ENCODE measurements at places on chromosomes 4 and X. TPM values are rescaled to one million over a fixed set of nuclear protein-coding genes. Genes with fewer than 3 reads are reported as not detected.

DNA sequence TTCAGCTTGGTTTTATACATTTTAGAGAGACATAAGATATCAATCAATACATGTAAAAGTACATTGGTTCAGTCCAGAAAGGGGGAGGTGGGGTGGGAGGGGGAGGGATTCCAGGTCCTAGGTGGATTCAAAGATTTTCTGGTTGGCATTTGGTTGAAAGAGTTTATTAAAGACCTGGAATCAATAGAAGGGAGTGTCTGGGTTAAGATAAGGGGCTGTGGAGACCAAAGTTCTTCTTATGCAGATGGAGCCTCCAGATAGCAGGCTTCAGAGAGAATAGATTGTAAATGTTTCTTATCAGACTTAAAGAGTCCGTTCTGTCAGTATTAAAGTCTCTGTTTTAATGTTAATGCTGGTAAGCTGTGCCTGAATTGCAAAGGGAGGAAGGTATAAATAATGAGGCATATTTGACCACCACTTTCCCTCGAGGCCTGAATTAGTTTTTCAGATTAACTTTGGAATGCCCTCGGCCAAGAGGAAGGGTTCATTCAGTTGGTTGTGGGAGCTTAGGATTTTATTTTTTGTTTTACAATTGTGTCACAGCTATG is 169.9 kb downstream of the AASDH start:
- no peak for DNase-seq

- DNase-seq, result peak; percentile 55
Measured at GRCh38 chr4:176641237-176641636, 151.5 kb downstream of the VEGFC start.

- DNase-seq, result no peak
Measured at GRCh38 chr4:116272336-116272735, 813.0 kb downstream of the TRAM1L1 start.

- no peak for DNase-seq
Measured at GRCh38 chr4:95158626-95159025, 390.1 kb downstream of the UNC5C start.

DNA sequence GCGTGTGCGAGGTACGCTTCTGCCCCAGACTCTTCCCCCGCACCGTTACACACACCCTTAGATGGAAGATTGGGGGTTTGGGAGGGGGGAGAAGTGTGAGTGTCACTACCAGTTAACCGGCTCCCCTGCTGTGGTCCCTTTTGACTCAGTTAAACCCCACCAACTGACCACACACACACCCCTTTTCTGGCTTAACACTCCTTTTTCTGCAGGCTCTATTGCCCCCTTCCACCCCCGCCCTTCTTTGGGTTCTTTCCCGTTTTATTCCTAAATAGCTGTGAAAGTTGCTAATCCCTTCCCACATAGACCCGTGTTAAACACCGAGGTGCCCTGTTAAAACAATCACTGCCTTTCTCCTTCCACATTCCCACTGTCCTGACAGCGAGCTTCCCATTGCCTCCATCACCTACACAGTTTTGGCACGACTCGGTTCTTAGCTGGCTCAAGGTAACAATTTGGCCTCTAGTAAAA is 3.7 kb upstream of the NR3C2 start:
- no peak for DNase-seq

DNA sequence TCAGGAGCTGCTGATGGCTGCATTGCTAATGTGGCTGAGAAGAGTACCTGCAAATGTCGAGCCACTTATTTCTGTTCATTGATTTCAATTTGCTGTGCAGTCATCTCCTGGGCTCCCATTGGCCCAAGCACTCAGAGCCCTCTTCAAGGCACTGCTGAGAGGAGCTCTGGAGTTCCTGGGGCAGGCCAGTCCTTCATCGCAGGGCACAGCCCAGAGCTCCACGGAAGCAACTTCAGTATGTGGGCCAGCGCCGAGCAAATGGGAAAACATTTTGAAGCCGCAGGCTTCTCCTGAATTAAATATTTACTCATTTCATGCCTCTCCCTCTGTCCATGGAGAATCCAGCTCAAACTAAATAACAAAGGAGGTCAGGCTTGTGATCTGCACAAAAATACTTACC is 383.3 kb downstream of the BCOR start:
- no peak for DNase-seq

- no peak for DNase-seq
Measured at GRCh38 chr4:108166038-108166437, 2.7 kb downstream of the LEF1 start.

GRCh38 chr4:48914311-48914710 is 7.7 kb upstream of the OCIAD2 start:
- DNase-seq, result no peak

DNA sequence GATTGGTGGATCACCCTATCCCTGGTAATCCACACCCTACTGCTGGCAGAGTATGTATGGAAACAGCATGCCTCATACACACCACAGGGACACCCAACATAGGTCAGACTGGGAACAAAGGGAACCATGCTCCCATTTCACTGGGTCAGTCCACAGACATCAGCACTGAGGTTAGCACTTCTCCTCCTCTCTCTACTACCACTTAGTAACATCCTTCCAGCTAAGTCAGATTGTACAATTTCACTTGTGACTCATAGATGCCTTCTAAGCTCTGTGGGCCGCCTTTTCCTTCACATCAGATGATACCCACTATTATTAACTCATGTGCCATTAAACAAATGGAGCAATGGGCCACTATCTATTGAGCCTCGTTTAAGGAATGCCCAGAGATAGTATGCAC is 15.5 kb upstream of the ZXDA start:
- DNase-seq, result peak; percentile 25

DNA sequence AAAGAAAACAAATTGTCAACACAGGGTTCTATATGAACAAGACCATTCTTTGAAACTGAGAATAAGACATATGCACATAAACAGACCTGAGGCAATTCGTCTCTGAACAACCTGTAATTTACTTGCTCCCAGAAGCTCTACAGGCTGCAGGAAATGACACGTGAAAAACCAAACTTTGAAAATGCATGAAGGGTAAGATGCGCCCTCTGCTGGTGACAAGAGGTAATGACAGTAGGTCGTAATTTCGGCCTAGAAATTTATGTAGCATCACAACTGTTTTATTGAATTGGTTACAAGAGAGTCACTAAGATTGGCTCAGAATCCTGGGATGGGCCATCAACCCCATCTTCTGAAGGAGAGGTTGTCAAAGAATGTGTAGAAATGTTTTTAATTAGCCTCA is 276.5 kb downstream of the PPP4R3C start:
- peak; percentile 45 for DNase-seq

GRCh38 chr4:74878323-74878722 is 54.6 kb upstream of the PARM1 start:
- DNase-seq, result no peak

- no peak for DNase-seq
Measured at GRCh38 chr4:185735866-185736400, 76.1 kb downstream of the SORBS2 start.

DNA sequence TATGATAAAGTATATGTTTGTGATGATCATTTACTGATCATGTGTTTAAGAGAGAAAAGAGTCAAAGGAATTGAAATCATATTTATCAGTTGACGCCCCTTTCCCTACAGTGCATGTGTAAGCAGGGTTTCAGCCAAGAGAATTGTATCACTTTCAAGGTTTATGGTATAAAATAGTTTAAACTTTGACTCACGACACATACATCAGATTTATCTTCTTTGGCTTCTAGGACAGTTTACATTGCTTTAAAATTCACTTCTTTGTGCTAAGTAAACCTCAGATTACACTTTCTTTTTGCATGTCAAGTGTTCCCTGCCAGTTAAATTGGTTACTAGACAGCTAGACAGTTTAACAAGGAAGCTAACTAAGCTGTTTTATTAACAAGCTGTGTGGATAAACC is 86.3 kb upstream of the MYOZ2 start:
- no peak for DNase-seq

DNA sequence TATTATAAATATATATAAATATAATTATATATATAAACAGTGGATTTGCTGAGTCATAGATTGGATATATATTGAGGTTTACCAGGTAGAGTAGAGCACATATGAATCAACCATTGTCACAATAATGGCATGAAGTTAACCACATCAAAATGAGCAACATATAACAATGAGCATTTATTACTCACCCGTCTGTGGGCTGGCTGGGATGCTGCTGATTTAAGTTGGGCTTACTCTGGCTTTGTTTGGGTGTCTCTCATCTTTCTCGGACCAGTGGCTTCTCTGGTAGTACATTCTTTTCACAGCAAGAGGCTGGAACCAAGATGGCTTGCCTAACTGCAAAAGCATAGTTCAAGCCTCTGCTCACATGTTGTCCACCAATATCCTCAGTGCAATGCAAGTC is 111.7 kb upstream of the TAPT1 start:
- peak; percentile 46 for DNase-seq

- DNase-seq, result peak; percentile 40
Measured at GRCh38 chrX:154308108-154308946, 12.7 kb downstream of the TKTL1 start.

DNA sequence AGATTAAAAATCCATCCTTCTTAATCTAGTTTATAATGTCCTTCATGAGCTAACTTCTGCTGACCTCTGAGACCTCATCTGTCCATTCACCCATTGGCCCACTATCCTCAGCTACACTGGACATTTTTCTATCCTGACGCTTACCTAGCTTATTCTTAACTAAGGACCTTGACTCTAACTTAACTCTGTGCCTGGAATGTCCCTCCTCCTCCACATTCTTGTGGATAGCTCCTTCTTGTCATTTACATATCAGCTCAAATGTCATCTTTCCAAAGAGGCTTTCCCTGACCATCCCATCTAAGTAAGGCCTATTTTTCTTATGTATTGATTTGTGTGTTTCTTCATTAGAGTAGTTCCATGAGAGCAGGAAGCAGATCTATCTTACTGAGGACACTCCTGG is 54.7 kb downstream of the ATXN3L start:
- no peak for DNase-seq

DNA sequence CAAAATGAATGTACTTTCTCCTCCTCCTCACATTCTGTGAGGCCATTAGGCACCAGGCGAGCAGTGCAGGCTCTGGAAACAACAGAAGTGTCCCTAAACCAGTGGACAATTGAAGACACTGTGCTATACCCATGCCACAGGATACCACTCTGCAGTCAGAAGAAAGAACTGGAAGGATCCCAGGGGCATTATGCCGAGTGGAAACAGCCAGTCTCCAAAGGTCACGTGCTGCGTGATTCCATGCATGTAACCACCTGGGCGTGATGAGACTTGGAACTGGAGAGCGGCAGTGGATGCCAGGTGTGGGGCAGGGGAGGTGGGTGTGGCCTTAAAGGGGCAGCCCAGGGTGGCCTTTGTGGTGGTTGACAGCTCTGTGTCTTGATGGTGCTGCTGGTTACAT is 139.4 kb downstream of the EVC2 start:
- no peak for DNase-seq

- DNase-seq, result peak; percentile 44
Measured at GRCh38 chrX:22128961-22129360, 96.8 kb downstream of the PHEX start.

GRCh38 chr4:6271701-6272465 is 2.2 kb downstream of the WFS1 start:
- no peak for DNase-seq

GAGE12J gene
- not detected for polyA plus RNA-seq

SYTL4 gene
- 2.5 TPM for polyA plus RNA-seq

RLIM gene
- polyA plus RNA-seq, result 11.4 TPM

BRS3 gene
- not detected for polyA plus RNA-seq

TGIF2LX gene
- not detected for polyA plus RNA-seq

ACOT9 gene
- polyA plus RNA-seq, result 62.5 TPM

CACNA1F gene
- not detected for polyA plus RNA-seq

EVC gene
- 4.9 TPM for polyA plus RNA-seq

ACOX3 gene
- 25.1 TPM for polyA plus RNA-seq

MAGEE2 gene
- polyA plus RNA-seq, result not detected

IQSEC2 gene
- 7.1 TPM for polyA plus RNA-seq

SFRP2 gene
- 1.6 TPM for polyA plus RNA-seq

MAGEA11 gene
- polyA plus RNA-seq, result not detected

FAM9C gene
- not detected for polyA plus RNA-seq

FAM120C gene
- 4.3 TPM for polyA plus RNA-seq
